Mammary microvascular endothelial cell (primary cell): ENCODE measurements at places on chromosomes 7 and 10. TPM values are rescaled to one million over a fixed set of nuclear protein-coding genes. Genes with fewer than 3 reads are reported as not detected.

PILRA gene
- not detected in 2 replicates for total RNA-seq

ASL gene
- total RNA-seq, result 74.7 and 87.2 TPM in 2 replicates

VWA2 gene
- total RNA-seq, result not detected in 2 replicates

TFR2 gene
- total RNA-seq, result under 0.01 and 0.44 TPM in 2 replicates

LRRD1 gene
- total RNA-seq, result 0.07 TPM in 1 of 2 replicates, not detected in the other

FFAR4 gene
- not detected in 2 replicates for total RNA-seq

MYPN gene
- 0.40 and 0.79 TPM in 2 replicates for total RNA-seq

WDR86 gene
- total RNA-seq, result not detected in 2 replicates

IMMP2L gene
- 2.5 and 4.1 TPM in 2 replicates for total RNA-seq

ANKRD1 gene
- 749 and 785 TPM in 2 replicates for total RNA-seq

CALML5 gene
- total RNA-seq, result not detected in 2 replicates

UPK3BL2 gene
- 0.67 and 1.6 TPM in 2 replicates for total RNA-seq

OR2A5 gene
- not detected in 2 replicates for total RNA-seq

HKDC1 gene
- 0.05 TPM in 1 of 2 replicates, not detected in the other for total RNA-seq

ECHS1 gene
- 138 and 146 TPM in 2 replicates for total RNA-seq

NXPH1 gene
- total RNA-seq, result not detected in 2 replicates

C10orf67 gene
- total RNA-seq, result not detected in 2 replicates

CALML3 gene
- not detected in 2 replicates for total RNA-seq

ZNF485 gene
- 1.1 and 2.1 TPM in 2 replicates for total RNA-seq

AGR3 gene
- not detected in 2 replicates for total RNA-seq

TIMM23 gene
- 112 and 115 TPM in 2 replicates for total RNA-seq

LRGUK gene
- not detected in 2 replicates for total RNA-seq

UNCX gene
- total RNA-seq, result not detected in 2 replicates

NOBOX gene
- not detected in 2 replicates for total RNA-seq
